ENCODE measurements at places on chromosomes 12 and 14.

DNA sequence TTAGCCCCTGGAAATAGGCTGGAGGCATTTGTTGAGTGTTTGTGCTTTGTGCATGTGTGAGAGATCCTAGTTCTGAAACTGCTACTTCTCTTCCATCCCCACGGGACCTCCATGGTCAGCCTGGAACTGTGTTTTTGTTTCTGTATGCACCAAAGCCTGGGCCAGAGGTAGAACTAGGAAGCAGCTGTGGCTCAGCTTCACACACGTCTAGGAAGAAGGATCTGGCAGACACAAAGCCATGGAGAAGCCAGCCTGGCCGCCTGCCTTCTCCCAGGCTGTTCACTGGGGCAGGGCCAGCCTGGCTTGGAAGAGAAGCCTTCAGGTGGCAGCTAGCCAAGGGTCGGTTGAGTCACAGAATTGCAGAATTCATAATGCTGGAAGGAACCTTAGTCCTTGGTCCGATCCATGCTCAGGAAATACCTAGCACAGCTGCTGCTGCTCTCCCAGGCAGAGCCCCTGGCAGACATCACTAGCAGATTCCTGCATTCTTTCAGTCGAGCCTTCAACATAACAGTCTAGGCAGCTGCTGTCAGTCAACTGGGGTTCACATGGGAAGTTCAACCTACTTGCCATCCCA is 27.0 kb downstream of the RIN3 start:
- H3K4me1 ChIP-seq, result no peaks in the 10 kb centered on the region
- H3K27me3 ChIP-seq, result no peaks in the 10 kb centered on the region
- H3K36me3 ChIP-seq, result no peaks in the 10 kb centered on the region
- H3K27ac ChIP-seq, result no peak overlapping the region

- DNase-seq, result no peak
- no peak overlapping the region for H3K4me3 ChIP-seq
- H3K27ac ChIP-seq, result no peak overlapping the region
- H3K36me3 ChIP-seq, result no peaks in the 10 kb centered on the region
- no peaks in the 10 kb centered on the region for H3K27me3 ChIP-seq
- no peaks in the 10 kb centered on the region for H3K4me1 ChIP-seq
These were observed 1758.1 kb upstream of the SEL1L start for GRCh38 chr14:83291714-83292113.

- no peaks in the 10 kb centered on the region for H3K27me3 ChIP-seq
- DNase-seq, result no peak
- no peaks in the 10 kb centered on the region for H3K4me1 ChIP-seq
- H3K36me3 ChIP-seq, result peaks cover 45% of the 10 kb centered on the region
- no peak overlapping the region for H3K27ac ChIP-seq
- no peak overlapping the region for H3K4me3 ChIP-seq
These were observed 28.1 kb downstream of the ATP6V1D start for GRCh38 chr14:67331368-67332125.

- no peak overlapping the region for H3K4me3 ChIP-seq
- no peaks in the 10 kb centered on the region for H3K4me1 ChIP-seq
- no peak overlapping the region for H3K27ac ChIP-seq
These were observed 13.3 kb upstream of the YBX3 start for GRCh38 chr12:10736463-10736862.

- no peak overlapping the region for H3K4me3 ChIP-seq
- no peaks in the 10 kb centered on the region for H3K27me3 ChIP-seq
- H3K36me3 ChIP-seq, result no peaks in the 10 kb centered on the region
These were observed 37.8 kb upstream of the ATF7IP start for GRCh38 chr12:14327711-14328110.

DNA sequence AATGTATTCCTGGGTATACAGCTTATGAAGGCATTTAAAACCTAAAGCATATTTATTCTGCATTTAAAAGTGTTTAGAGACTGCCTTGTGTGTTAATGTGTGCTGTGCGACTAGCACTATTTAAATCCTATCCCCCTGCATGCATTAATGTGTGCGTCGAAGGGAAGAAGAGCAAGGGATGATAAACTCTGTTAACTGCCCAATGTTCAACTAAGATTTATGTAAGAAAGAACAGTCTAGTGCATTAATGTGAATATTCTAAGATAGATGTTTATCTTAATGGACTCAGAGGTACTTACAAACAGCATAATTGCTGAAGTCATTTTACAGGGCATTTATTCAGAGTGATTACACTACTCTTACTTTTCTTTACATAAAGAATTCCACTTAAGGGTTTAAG is 424.8 kb downstream of the DIO2 start:
- DNase-seq, result no peak
- H3K36me3 ChIP-seq, result no peaks in the 10 kb centered on the region
- no peak overlapping the region for H3K4me3 ChIP-seq
- H3K4me1 ChIP-seq, result peaks cover 6% of the 10 kb centered on the region
- H3K27me3 ChIP-seq, result no peaks in the 10 kb centered on the region

DNA sequence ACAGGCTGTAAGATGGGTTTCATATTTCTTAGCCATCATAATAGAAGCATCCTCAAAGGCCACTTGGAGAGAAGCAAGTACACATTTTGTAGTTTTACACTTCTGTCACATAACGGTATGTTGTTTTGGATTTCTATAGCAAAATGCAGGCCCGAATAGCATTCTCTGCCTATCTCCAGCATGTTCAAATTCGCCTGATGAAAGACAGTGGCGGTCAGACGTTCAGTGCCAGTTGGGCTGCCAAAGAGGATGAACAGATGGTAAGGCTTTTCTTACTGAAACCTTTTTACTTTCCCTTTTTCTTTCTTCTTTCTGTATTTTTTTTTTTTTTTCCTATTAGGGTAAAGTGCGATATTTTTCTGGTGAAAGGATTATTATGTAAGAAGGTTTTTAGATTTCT is 110.5 kb downstream of the TTLL5 start:
- H3K27ac ChIP-seq, result no peak overlapping the region
- no peaks in the 10 kb centered on the region for H3K4me1 ChIP-seq
- H3K36me3 ChIP-seq, result peaks cover 8% of the 10 kb centered on the region
- DNase-seq, result no peak
- H3K4me3 ChIP-seq, result no peak overlapping the region
- no peaks in the 10 kb centered on the region for H3K27me3 ChIP-seq

DNA sequence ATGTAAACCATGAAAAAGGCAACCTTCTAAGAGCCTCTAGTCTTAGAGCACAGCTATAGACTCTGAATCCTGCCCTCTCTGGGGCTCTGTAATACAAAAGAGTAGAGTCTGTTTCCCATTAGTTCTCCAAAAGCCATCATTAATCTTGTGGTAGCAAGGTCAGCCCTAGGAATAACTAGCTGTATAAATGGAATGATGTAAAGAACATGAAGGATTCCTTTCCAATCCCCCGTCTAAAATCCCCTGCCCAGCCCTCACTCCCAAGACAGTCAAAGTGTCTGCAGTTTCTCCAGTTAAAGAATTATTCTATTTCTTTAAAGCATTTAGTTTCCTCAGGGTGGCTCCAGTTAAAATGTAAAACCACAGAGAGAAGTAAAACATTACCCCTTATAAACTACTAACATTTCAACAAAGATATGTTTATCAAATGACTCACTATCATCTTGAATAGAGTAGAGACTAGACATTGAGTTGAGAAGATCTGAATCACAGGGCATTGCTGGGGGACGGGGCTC is 104.2 kb downstream of the ST8SIA1 start:
- H3K4me3 ChIP-seq, result no peak overlapping the region
- no peaks in the 10 kb centered on the region for H3K27me3 ChIP-seq
- no peaks in the 10 kb centered on the region for H3K36me3 ChIP-seq
- DNase-seq, result no peak
- H3K27ac ChIP-seq, result no peak overlapping the region

DNA sequence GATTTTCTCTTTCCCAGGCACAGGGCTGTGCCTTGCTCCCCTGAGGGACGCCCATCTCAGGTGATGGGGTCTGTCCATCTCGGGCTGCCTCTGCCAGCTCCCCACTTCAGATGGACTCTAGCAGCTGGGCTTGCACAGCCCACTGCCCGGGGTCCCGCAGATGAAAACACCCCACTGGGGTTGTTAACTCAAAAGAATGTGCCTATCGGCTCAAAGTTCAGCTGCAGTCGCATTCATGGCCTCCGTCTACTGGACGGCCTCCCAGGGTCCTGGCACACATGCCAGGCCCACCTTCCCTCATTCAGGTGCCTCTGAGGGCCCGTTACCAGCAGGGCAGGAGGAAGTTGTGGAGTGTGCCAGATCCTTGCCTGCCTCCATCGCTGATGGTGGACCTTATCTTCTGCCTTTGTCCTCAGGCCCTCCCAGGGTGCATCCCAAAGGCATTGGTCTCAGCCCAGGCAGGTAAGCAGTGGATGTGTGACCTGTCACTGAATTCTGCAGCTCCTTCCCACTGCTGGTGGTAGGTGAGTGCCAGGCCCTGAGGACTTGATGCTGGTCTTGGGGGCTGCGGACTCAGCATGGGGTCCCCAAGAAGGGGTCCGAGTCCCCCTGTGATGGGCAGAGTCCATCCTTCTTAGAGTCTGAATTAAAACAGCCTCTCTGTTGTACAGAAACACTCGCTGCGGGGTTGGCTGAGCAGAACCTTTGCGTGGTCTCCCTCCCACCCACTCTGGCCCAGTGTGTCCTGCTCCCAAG is 324.6 kb upstream of the DIO3 start:
- DNase-seq, result no peak
- peaks cover 10% of the 10 kb centered on the region for H3K4me1 ChIP-seq
- H3K27me3 ChIP-seq, result no peaks in the 10 kb centered on the region
- H3K27ac ChIP-seq, result no peak overlapping the region
- no peaks in the 10 kb centered on the region for H3K36me3 ChIP-seq

DNA sequence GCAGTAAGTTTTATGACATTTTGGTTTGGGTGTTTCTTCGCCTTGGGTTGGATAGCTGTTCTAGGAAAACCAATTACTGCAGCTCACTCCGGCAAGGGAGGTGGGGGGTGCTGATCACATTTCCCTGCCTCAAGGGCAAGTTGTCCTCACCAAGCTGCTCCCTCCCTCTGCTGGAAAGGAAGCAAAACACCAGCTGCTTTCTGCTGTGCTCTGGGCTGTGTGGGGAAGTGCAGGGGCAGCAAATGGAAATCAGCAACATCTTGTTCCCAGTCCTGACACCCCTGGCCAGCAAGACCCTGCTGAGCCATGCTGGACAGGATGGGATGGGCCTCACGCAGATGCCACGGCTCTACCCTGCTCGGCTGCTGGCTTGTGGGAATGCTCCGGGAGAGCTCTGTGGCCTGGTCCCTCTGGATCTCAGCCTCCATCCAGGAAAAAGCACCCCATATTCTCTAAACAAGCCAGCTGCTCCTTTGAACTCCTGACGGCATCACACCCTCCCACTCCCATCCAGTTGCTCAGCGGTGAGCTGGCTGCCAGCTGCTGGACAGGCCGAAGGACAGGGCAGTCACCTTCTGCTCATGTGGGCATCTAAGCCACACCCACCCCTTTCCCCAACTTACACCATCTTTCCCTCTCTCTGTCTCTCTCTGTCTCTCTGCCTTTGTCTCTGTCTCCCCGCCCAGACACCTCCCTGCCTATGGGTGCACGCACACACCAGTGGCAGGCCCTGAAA is 52.4 kb upstream of the EIF5 start:
- H3K27me3 ChIP-seq, result peaks cover 47% of the 10 kb centered on the region
- H3K36me3 ChIP-seq, result no peaks in the 10 kb centered on the region
- no peak overlapping the region for H3K27ac ChIP-seq
- H3K4me3 ChIP-seq, result no peak overlapping the region
- peak; percentile 74 for DNase-seq

DNA sequence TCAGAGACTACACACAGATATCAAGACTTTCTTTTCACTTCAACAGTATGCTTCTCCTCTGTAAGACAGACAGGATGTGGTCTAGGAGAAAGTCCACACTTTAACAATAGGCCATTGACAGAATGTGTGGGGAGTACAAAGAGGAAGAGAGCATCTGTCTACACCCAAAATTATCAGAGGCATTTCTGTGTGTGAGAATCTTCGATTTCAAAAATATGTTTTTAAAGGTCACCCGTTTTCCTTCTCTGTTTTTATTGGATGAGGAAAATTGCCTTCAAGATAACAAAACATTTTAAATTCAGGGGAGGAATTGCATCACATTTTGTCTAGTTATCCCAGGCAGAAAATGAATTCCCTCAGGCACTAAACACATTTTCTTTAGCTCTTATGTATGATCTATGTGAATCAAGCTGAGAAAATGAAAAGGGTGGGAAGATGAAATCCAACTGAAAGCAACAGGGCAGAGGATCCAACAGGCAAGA is 16.4 kb downstream of the NAV3 start:
- H3K4me3 ChIP-seq, result no peak overlapping the region
- no peaks in the 10 kb centered on the region for H3K4me1 ChIP-seq
- H3K27me3 ChIP-seq, result no peaks in the 10 kb centered on the region
- DNase-seq, result no peak
- H3K36me3 ChIP-seq, result no peaks in the 10 kb centered on the region

DNA sequence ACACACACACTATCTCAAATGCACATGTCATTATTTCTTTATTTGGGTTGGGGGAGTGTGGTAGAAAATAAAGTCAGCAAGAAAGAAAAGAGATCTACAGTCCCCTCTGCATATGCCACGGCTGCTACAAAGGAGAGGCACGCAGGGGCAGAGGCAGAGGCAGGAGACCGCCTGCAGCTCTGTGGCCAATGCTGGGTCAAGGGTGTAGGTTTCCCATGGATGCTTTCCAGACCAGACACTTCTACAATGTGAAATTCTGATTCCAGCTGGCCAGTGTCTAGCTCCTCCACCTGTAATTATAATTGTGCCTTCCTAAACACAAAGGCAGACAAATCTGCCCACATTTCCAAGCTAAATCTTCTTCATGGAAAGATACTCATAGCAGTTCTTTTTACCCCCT is 19.2 kb downstream of the VPS37B start:
- peaks cover 36% of the 10 kb centered on the region for H3K4me1 ChIP-seq
- no peak for DNase-seq
- no peak overlapping the region for H3K4me3 ChIP-seq
- H3K36me3 ChIP-seq, result no peaks in the 10 kb centered on the region
